HCT116 (cell line): ENCODE measurements at places on chromosomes 3 and 15. TPM values are rescaled to one million over a fixed set of nuclear protein-coding genes. Genes with fewer than 3 reads are reported as not detected.
A peak's percentile ranks its signal among the peaks of the same experiment; 100 is the strongest.

DNA sequence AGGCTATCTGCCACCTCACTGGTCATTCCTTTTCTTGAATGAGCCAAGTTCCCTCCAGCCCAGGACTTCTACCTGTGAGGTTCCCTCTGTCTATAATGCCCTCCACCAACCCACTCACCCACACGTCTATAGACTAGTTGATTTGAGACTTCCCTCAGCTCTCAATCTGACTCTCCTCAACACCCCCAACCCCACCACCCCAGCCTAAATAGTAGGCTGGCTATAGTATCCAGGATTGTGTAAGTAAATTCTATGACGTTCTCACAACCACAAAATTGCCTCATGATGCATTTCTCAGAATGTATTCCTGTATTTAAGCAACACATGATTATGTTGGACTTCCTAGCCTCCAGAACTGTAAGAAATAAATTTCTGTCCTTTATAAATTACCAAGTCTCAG, 2.2 kb downstream of the PLSCR1 start:
- no peak for DNase-seq

- DNase-seq: no peak
Measured at GRCh38 chr3:169907476-169907875, 3.9 kb upstream of the SAMD7 start.

DNA sequence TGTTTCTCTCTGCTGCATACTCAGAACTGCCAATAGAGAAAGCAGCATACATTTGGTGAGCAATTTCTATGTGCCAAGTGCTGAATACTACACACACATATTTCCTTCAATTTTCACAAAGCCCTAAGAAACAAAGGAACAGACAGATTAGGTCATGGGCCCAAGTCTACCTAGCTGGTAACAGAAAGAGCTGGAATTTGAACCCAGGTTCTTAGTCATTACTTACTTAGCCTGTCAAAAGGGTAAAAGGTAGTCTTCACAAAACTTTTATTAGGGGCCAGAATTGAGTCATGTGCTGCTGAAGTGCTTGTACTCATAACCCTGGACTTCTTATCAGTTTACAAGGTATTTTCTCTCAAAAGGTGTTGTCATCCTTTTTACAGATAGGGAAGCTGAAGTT, 10.4 kb upstream of the ABHD17C start:
- no peak for DNase-seq

- no peak for DNase-seq
Measured at GRCh38 chr3:131544557-131544956, 41.8 kb upstream of the MRPL3 start.

- DNase-seq: no peak
Measured at GRCh38 chr15:74788683-74789151, 6.8 kb downstream of the CSK start.

DNA sequence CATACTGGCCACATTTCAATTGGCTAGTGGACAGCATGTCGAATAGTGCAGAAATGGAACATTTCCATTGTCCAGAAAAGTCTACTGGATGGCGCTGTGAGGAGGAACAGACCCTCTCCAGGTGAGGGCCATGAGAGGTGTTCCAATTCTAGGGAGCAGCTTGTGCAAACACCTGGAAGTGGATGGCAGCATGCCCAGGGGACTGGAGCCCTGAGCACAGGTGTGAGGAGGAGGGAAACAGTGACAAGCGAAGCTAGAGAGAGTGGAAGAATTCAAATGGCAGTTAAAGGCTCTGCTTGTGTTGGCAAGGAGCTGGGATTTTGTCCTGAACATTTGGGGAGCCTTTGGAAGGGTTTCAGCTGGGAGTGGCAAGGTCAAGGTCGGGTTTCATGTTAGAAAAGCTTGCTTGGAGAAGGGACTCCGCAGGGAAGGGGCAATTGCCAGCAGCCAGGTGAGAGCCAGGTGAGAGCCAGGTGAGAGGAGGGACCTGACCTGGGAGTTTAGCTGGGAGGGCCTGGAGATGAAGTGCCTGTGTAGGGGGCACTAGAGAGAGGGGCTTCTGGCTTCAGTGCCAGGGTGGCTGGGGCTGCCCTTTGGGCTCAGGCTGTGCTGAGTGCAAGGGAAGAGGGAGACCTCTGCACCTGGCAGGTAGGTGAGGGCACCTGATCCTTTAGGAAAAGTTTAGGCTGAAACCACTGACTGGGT, 93.8 kb downstream of the LINGO1 start:
- DNase-seq: no peak

The GOLGA8Q gene
- not detected for total RNA-seq

- peak; percentile 99 for DNase-seq
Measured at GRCh38 chr3:120093911-120094775, at the start of gene GSK3B. TSS of gene GSK3B (minus strand) at chr3:120094447. CDS start at chr3:120093434, 1,013 bp downstream.

GRCh38 chr3:133746712-133747066, 496 bp downstream of the TF start:
- no peak for DNase-seq

- DNase-seq: no peak
Measured at GRCh38 chr3:116256843-116257485, 188.3 kb downstream of the LSAMP start.

The ULK3 gene
- total RNA-seq: 48.4 TPM

- DNase-seq: peak; percentile 23
Measured at GRCh38 chr15:38414357-38414756, 39.6 kb upstream of the FAM98B start.

The ERICH6 gene
- total RNA-seq: not detected

DNA sequence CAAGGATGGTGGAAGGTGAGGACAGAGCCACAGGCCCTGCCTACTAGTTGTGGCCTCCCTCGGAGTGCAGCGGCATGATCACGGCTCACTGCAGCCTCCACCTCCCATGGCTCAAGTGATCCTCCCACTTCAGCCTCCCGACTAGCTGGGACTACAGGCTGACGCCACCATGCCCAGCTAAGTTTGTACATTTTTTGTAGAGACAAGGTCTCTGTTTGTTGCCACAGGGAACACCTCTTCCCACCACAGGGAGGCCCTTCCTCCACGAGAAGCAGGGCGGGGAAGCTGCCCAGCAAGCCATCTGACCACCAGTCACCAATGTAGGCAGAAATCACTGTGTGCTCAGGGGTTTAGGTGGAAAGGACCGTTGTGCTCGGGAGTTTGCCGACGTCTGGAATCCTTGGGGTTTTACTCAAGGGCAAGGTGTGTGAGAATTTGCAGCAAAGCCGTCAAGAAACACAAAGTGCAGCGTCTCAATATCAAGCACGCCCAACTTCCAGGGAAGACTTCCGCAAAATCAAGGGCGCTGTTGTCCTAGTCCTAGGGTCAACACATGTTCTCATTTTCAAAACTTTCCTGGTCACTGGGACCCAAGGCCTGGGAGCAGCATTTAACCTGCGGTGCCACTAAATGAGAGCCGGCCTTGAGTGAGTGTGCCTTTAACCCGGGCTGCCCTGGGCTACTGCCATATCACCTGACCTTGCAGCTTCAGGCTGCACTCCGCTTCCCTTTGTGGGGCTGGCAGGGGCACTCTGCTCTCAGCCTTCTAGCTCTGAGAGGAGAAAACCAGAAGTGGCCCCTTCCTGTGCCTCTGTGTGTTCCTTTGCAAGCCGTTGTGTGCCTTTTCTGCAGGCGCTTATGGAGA, 65.7 kb downstream of the SLC12A8 start:
- DNase-seq: no peak

The SLC7A14 gene
- not detected for total RNA-seq

GRCh38 chr3:154060238-154061000, 60.8 kb upstream of the ARHGEF26 start:
- DNase-seq: no peak
